ENCODE measurements at places on chromosomes 16 and 17. TPM values are rescaled to one million over a fixed set of nuclear protein-coding genes. Genes with fewer than 3 reads are reported as not detected.

DNA sequence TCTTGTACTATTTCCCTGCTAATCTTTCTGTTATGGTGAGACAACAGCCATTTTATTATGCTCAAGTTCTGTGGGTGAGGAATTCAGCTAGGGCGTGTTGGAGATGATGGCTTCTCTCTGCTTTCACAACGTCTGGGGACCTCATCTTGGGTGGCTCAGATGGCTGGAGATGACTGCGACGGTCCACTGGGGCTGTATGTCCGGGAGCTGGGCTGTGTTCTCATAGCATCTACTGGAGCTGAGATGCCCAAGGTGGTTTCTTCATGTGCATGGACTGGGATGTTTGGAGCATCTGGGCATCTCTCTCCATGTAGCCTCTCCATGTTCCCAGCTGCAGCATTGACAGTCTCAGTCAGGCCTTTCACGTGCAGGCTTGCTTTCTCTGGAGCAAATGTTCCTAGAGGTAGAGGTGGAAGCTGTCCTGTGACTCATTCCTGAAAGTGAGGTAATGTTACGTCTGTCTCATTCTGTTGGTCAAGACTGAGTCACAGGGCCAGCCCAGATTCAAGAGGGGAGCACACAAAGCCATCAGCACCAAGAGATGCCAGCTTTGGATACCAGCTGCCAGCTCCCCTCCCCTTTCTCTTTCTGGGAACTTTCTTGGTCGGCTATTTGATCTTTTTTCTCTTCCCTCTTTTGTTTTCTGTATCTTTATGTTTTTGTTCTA lies 96.2 kb downstream of the RAP1GAP2 start:
- peak; percentile 48 for DNase-seq

DNA sequence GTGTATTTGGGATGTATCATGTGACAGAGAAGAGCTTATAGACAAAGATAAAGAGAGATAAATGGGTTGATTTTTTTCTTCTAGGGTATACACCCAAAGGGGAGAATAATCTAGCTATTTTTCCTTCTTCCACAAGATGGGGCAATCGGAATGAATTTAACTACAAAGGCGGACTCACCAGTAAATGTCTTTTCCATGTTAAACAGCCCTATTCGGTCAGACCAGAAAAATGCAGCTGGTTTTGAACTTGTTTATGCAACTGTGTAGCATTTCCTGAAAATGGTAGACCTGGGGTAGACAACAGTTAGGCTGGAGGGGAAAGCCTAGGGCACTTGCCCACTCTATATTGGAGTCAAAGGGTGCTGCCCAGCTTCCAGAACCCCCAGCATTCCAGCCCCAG lies 477.1 kb downstream of the TOX3 start:
- no peak for DNase-seq

The PPP1R1B gene
- not detected for total RNA-seq

The PSME3IP1 gene
- total RNA-seq = 143 TPM

The PRR15L gene
- not detected for total RNA-seq

Measured in NCI-H460 (cell line).